ENCODE measurements at places on chromosomes 12 and 14.

GRCh38 chr12:13961971-13962370 is 19.4 kb downstream of the GRIN2B start:
- H3K27me3 ChIP-seq, result no peaks in the 10 kb centered on the region
- no peaks in the 10 kb centered on the region for H3K36me3 ChIP-seq
- H3K4me3 ChIP-seq, result no peak overlapping the region
- no peaks in the 10 kb centered on the region for H3K4me1 ChIP-seq
- H3K27ac ChIP-seq, result no peak overlapping the region

- H3K27ac ChIP-seq, result no peak within 1 kb of the TSS
- H3K4me1 ChIP-seq, result no peaks in the 10 kb centered on the region
- H3K27me3 ChIP-seq, result peaks cover 76% of the 10 kb centered on the region
- H3K4me3 ChIP-seq, result no peak within 1 kb of the TSS
- peak; percentile 1 for DNase-seq
- H3K36me3 ChIP-seq, result no peaks in the 10 kb centered on the region
These were observed at the start of gene EML1 for GRCh38 chr14:99793213-99794150. Gene EML1, plus strand, starts transcription at chr14:99793413. Its CDS starts 64 bp downstream, at chr14:99793477.

- H3K4me1 ChIP-seq, result no peaks in the 10 kb centered on the region
- H3K27ac ChIP-seq, result no peak overlapping the region
- H3K4me3 ChIP-seq, result no peak overlapping the region
- no peaks in the 10 kb centered on the region for H3K27me3 ChIP-seq
- no peak for DNase-seq
These were observed 15.8 kb downstream of the SLC8B1 start for GRCh38 chr12:113318900-113319628.

- no peak overlapping the region for H3K4me3 ChIP-seq
- no peaks in the 10 kb centered on the region for H3K4me1 ChIP-seq
- DNase-seq, result no peak
- no peaks in the 10 kb centered on the region for H3K36me3 ChIP-seq
- no peaks in the 10 kb centered on the region for H3K27me3 ChIP-seq
These were observed 50.6 kb downstream of the FOXA1 start for GRCh38 chr14:37544407-37544806.

DNA sequence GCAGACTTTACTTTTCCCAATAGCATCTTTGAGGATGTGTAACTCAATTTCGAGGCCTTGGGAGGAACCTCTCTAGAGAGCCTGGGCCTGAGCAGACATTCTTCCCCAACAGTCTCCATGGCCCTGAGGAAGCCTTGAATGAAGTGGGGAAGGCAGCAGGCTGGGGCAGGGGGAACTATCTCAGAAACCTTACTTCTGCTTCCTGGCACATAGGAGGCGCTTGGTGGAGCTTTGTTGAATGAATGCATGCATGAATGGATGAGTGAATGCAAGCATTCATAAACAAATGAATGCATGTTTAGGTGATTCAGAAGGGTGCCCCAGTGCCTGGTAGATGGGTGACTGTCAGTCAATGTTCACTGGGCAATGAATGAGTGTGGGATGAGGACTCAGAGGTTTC is 58.3 kb downstream of the GALNT16 start:
- peak overlapping the region; percentile 60 for H3K27ac ChIP-seq
- no peak overlapping the region for H3K4me3 ChIP-seq
- H3K4me1 ChIP-seq, result peaks cover 36% of the 10 kb centered on the region
- H3K27me3 ChIP-seq, result peaks cover 3% of the 10 kb centered on the region
- no peaks in the 10 kb centered on the region for H3K36me3 ChIP-seq

GRCh38 chr14:67999290-67999689 is 179.7 kb downstream of the RAD51B start:
- no peak for DNase-seq
- no peaks in the 10 kb centered on the region for H3K4me1 ChIP-seq
- no peaks in the 10 kb centered on the region for H3K27me3 ChIP-seq
- H3K36me3 ChIP-seq, result no peaks in the 10 kb centered on the region

Data from CD14-positive monocyte (primary cell).